ENCODE measurements at places on chromosomes 13 and 19.

- DNase-seq: no peak
Measured at GRCh38 chr19:40205760-40206159, 12.4 kb downstream of the TTC9B start.

DNA sequence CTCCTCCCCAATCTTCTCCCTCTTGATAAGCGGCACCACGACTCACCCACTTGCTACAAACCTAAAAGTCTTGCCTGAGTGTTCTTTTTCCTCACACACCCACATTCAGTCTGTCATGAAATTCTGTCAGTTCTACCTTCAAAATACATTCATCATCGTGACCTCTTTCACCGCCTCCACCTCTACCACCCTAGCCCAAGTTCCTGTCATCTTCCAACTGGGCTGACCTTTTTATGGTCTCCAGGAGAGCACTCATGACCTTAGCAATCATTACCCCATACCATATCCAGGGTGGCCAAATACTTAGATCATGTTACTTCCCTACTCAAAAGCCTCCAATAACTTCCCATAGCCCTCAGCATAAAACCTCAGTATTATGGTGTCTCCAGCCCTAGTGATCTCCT lies 110.4 kb upstream of the TSC22D1 start:
- DNase-seq: no peak

DNA sequence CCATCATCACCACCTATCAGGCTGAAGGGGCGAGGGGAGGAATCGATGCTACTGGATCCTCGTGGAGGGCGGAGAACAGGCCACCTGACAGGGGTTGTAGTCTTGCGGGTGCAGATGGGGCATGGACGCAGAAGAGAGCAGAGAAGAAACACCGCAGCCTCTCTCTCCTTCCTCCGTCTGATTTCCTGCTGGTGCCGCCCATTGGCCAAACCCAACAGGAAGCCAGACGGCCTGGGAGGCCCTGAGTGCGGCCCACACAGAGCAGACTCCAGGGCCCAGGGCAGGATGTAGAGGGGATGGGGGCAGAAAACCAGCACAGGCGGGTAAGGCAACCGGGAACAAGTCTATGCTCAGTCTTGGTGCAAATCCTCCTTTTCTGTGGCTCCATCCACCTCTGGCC lies 15.4 kb downstream of the CEBPA start:
- DNase-seq: no peak

GRCh38 chr13:80055847-80056246 lies 285.1 kb downstream of the SPRY2 start:
- DNase-seq: no peak

GRCh38 chr13:21663197-21663596 lies 7.7 kb upstream of the FGF9 start:
- peak; percentile 64 for DNase-seq

GRCh38 chr19:51064534-51065220 lies at the start of gene KLK13:
TSS of gene KLK13 (minus strand) at chr19:51065092. CDS start at chr19:51065067, 25 bp downstream.
- no peak for DNase-seq

DNA sequence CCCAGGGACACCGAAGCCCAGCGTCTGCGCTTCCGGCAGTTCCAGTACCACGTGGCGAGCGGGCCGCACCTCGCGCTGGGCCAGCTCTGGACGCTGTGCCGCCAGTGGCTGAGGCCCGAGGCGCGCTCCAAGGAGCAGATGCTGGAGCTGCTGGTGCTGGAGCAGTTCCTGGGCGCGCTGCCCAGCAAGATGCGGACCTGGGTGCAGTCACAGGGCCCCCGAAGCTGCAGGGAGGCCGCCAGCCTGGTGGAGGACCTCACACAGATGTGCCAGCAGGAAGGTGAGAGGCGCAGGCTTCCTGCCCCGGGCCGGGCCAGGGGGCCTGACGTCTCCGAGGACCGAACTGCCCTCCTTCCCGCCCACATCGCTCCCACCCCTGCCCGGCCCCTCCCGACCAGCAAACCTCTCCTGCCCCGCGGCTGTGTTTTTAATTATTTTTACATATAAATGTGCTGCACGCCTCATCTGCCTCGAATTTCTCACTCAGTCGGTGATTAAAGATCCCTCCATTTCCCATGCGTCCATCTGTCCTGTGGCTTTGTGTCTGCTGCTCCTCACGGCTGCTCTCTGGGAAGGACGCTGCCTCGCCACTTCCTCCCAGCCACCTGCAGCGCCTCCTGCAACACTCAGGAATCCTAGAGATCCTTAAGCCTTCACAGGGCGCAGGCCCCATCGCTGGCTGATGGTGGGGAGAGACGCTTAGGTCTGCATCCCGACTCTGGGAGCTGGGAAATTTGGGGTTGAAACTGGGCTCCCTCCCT lies 4.3 kb downstream of the ZSCAN1 start:
- DNase-seq: no peak

GRCh38 chr13:43081866-43082265 lies 58.5 kb downstream of the DNAJC15 start:
- DNase-seq: no peak

DNA sequence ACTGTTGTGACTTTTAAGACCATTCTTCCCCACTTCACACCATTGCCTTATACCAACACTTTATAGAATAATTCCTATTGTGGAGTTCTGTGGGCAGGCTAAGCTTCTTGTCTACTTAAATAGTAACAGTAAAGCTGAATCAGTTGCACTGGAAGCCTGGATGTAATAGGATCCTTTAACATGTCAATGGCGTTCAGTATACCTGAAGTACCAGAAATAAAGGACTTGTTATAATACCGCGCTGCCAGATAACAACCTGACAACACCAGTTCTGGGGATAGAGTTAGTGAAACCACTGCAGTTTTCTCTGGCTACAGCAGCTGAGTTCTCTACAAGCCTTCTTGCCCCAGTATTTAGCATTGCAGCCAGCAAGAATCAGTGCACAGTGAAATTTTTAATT lies 52.0 kb upstream of the TNFRSF19 start:
- no peak for DNase-seq

- DNase-seq: no peak
Measured at GRCh38 chr19:40575326-40575725, 1.3 kb upstream of the SHKBP1 start.

DNA sequence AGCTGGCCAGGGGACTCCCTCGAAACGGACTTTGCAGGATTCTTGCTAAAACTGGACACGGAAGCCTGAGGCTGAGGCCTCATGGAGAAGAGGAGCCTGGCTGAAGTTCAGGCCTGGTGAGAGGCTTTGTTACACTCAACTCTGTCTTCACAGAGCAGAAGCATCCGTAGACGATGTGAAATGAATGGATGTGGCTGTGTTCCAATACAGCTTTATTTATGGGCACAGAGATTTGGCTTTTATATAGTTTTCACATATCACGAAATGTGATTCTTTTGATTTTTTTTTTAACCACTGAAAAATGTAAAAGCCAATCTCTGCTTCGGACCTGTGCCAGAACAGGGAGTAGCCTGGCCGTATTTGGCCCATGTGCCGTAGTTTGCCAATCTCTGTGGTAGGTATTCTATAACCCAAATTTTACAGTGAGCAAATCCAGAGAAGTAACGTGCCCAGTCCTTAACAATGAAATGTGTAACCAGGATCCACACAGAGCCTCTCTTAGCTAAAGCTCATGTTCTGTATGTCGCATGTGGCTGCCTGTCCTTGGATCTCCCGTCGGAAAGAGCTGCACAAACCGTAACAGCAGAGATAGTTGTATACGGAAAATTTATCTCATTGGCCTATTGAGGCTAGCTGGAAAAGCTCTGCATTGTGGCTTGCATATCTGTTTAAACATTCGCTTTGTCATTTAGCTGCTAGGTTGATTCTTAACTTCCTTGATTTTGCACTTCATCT lies 171.6 kb upstream of the RNF113B start:
- no peak for DNase-seq

DNA sequence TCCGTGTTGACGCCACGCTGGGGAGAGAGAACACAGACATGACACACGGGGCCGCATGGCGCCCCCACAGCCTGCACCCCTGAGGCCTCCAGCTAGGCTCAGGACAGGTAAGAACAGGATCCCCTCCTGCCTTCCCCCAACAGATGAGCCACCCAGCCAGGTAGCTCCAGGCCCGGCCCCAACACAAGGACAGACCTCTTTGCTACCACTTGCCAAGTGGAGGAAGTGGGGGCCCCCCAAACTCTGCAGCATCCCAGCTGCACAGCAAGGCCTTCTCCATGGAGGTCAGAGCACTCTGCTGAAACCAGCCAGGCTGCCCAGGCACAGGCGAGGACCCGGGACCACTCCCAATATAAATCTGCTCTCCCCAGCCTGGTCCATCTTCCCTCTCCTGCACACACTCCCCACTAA lies 31.5 kb downstream of the PEPD start:
- no peak for DNase-seq

GRCh38 chr19:17762505-17763229 lies 11.4 kb downstream of the FCHO1 start:
- no peak for DNase-seq

DNA sequence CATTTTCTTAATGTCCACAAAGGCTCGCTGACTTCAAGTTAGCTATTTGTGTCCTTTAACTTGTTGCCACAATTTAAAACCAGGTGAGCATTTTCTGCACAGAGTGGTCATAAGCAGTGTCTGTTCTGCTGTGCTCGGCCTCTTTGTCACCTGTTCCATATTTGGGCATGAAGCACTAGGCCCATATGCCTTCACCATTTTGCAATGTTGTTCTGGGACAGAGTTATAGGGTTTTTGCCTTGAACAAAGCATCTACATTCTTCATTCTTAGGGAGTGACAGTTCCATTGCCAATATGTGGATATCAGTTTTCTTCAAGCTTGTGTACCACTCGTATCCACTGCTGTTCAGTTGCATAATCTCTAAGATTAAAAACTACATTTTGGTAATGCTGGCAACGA lies 56.1 kb downstream of the LRCH1 start:
- no peak for DNase-seq

- peak; percentile 24 for DNase-seq
Measured at GRCh38 chr19:10580979-10581631, 6.0 kb downstream of the AP1M2 start.

- DNase-seq: no peak
Measured at GRCh38 chr13:71939186-71939585, 72.2 kb upstream of the DACH1 start.

DNA sequence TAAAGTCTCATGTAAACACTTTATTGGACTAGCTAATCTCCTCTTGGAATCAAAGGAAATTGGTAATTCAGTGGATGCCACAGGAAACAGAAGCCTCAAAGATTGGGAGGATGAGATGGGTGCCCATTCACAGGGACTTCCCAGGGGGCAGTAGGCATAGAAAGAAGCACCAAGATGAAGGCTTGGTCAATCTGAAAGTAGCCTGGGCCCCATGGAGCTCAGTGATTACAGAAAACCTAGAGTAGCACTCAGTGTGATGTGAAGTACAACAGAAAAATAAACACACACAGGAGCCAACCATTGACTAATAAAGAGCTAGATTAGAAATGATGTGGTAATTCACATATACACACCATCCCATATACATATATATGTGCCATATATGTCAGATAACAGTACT lies 560.6 kb downstream of the TBC1D4 start:
- no peak for DNase-seq

DNA sequence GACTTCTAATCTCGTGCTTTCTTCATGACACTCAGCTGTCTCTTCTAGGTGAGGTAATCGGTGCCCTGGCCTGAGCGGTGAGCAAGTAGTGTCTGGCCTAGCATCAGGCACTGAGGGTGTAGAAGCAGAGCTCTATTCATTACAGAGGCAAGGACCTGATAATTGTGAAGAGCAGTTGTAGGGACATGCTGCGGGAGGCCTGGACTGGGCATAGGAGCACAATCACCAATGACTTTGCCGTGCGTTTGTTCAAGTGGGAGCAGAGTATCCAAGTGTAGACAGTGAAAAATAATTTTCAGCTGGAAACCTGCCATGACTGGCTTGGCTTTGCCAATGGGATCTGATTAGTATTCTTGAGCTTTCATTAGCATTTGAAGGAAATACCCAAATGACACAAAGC lies 32.1 kb upstream of the DCLK1 start:
- no peak for DNase-seq

DNA sequence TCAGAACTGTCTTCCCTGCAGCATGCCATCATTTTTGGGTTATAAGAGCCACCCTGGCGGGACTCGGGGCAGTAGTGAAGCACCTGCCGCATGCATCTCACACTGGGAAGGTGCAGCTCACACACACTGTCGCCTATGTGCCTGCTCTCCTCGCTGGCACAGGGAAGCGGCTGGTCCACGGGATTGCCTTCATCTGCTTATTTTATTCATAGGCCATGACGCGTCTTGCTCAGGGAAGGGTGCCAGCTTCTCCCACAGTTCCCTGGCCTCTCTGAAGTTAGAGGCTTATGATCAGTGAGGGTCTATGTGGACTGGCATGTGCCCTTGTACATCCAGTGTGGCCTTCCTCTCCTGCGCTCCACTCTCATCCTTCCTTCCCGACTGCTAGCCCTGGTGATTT lies 150.0 kb downstream of the KLF12 start:
- DNase-seq: no peak

- DNase-seq: peak; percentile 15
Measured at GRCh38 chr13:90974249-90974975, 373.1 kb upstream of the MIR17HG start.

GRCh38 chr13:108851660-108852059 lies 222.2 kb downstream of the MYO16 start:
- DNase-seq: no peak

DNA sequence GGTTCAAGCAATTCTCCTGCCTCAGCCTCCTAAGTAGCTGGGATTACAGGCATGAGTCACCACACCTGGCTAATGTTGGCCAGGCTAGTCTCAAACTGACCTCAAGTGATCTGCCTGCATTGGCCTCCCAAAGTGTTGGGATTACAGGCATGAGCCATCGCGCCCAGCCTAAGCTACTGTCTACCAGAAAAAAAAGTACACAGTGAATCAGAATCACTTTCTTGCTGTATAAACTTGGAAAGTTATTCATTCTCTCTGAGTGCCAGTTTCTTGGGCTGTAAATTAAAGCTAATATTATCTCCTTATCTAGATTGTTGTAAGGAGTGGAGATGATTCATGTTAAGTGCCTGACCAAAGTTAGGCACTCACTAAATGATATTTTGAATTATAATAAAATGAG lies 242.8 kb downstream of the ENOX1 start:
- DNase-seq: no peak

DNA sequence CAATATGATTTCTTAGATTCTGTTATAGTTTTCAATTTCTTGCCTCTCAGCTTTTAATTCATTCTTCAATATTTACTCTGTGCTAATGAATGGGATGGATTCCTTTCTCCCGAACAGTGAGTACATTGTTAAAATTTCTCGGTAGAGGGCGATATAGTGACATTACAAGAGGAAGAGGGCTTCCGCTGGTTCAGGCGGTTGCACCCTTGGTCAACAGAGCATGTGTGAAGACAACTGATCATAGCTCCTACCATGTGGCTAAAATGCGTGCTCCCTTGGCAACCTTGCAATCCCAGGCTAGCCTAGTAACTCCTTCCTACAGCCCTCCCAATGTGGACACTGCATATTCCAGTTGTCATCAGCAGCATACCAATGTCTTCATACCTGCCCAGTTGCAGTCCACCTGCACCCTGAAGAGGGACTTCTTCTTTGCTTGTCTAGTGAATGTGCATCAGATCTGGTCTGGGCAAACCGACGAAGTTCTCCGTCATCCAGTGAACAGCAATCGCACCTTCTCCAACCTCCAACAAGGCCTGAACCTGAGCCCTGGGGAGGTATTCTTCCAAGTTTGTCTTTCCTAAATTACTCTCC lies 653.0 kb upstream of the GPC6 start:
- no peak for DNase-seq

- DNase-seq: no peak
Measured at GRCh38 chr19:44176590-44176989, 11.7 kb downstream of the ZNF226 start.

- no peak for DNase-seq
Measured at GRCh38 chr19:18595475-18595874, 6.9 kb downstream of the REX1BD start.

- no peak for DNase-seq
Measured at GRCh38 chr19:36097036-36097435, 13.9 kb upstream of the OVOL3 start.
